ENCODE measurements at places on chromosomes 2 and 18.
A peak's percentile ranks its signal among the peaks of the same experiment; 100 is the strongest.

DNA sequence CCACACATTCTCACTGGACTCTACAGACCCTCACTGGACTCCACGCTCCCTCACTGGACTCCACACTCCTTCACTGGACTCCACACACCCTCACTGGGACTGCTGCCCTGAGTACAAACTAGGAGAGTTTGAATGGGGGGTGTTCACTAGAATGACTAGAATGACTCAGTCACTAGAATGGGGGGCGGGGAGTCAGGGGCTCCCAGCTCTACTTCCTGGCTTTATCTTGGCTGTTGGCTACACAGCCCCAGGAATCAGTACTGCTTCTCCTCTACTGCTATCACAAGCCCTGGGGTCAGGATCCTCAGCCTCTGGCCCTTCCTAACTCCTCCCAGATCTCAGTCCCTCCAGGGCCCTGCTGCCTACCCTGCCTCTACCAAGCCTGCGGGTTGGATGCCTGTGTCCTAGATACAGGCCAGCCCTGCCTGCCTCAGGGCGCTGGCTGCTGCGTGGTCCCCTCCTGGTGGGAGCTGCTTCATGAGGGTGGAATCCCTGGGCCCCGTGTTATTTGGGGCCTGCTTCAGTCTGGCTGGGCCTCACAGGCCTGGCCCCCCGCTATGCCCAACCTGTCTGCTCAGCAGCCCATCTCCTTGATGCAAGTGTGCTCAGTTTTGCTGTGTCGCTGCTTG, 7.8 kb downstream of the PTMA start:
- DNase-seq = peak; percentile 18

GRCh38 chr2:147320146-147320545, 524.7 kb upstream of the ACVR2A start:
- DNase-seq = no peak

- DNase-seq = no peak
These were observed 26.7 kb upstream of the ASPRV1 start for GRCh38 chr2:69988086-69988635.

GRCh38 chr2:46351750-46352138, 54.5 kb downstream of the EPAS1 start:
- peak; percentile 64 for DNase-seq

- no peak for DNase-seq
These were observed 3.3 kb downstream of the OLA1 start for GRCh38 chr2:174245065-174245464.

DNA sequence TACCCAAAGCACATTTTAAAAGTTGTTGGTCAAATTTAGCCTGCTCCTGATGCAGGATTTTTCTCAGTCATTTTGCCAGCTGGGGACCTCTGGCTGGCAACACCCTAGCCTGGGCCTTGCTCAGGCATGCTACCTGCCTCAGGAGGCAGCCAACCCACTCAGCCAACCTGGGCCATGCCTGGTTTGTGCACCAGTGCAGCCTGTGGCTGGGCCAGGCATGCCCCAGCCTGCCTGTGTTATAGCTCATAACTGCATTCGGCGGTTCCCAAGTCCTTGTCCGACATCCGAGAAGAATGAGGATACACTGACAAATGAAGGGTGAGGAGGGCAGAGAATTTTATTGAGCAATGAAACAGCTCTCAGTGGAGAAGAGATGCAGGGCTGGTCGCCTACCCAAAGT, 608.0 kb downstream of the SUCLG1 start:
- DNase-seq = no peak

DNA sequence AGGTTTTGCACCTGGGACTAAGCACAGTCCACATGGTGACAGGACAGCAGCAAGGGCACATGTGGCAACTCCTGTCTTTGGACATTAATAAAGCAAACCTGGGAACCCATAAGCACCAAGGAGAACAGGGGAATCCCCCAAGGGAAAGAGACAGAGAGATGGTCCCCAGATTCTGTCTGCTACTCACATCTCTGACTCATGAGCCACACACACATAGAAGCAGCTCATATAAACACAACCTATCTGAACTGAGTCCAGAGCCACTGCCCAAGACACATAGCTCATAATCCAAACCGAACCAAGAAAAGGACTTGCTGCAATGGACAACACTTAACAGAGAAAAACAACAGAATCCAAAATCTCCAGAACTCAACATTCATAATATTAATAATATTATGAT, 82.5 kb downstream of the OSBPL1A start:
- no peak for DNase-seq

GRCh38 chr2:157500334-157500733, 56.4 kb upstream of the CYTIP start:
- no peak for DNase-seq

DNA sequence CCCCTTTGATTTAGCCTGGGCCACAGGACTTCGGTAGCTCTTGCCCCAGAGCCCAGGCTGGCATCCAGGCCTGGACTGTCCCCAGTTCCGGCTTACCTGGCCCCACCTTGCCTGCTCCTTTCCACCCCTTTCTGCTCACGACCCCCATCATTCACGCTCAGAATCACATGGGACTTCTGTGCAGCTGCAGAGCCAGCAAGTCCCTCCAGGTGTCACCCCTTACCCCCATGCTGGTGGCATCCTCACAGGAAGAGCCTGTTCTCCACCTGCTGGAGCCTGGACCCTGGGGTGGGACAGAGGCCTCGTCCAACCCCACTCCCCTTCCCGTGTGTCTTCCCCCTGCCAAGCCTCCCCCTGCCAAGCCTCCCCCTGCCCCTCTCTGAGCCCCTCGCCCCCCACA, 7.9 kb upstream of the KCNIP3 start:
- no peak for DNase-seq

DNA sequence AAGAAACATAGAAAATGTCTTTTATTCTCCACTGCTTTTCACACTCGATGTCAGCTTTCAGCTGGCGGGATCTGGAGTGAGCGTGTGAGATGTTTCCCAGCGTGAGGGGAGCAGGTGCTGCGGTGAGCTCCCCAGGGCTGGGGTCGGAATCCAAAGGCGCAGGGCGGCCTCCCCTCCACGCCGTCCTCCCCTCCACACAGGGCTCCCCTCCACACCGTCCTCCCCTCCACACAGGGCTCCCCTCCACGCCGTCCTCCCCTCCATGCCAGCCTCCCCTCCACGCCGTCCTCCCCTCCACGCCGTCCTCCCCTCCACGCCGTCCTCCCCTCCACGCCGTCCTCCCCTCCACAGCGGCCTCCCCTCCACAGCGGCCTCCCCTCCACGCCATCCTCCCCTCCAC, 26.9 kb upstream of the KCNG2 start:
- no peak for DNase-seq

- no peak for DNase-seq
These were observed 97.0 kb upstream of the SLC35G4 start for GRCh38 chr18:11512096-11513025.

- DNase-seq = no peak
These were observed 554.4 kb upstream of the MEX3C start for GRCh38 chr18:51751901-51752300.

DNA sequence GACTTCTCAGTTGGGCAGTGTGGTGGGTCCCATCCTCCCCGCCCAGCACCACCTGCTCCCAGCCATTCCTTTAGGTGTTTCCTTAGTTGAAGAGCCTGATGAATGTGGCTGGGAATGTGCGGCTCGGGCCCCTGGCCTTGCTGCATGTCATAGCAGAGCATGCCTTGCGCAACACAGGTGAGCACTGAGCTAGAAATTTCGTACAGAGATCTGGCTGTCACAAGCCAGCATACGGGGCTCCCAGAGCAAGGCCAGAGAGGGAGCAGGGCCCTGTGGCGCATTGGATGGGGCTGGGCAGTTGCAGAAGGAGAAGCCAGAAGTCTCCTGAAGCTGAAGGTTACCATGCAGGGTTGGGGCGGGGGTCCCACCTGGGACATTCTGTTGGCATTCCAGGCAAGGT, 129.7 kb downstream of the WDSUB1 start:
- DNase-seq = no peak

- no peak for DNase-seq
These were observed 47.9 kb downstream of the RBMS1 start for GRCh38 chr2:160445673-160446072.

GRCh38 chr2:80190166-80190565, 114.4 kb downstream of the LRRTM1 start:
- no peak for DNase-seq

All from CD4-positive, alpha-beta T cell treated with Interleukin-4 for 1 hour (primary cell).